HL-60 (cell line): ENCODE measurements at places on chromosomes 1 and 21.
A peak's percentile ranks its signal among the peaks of the same experiment; 100 is the strongest.

GRCh38 chr1:211527888-211528287 is 35.9 kb upstream of the RD3 start:
- no peak for DNase-seq

DNA sequence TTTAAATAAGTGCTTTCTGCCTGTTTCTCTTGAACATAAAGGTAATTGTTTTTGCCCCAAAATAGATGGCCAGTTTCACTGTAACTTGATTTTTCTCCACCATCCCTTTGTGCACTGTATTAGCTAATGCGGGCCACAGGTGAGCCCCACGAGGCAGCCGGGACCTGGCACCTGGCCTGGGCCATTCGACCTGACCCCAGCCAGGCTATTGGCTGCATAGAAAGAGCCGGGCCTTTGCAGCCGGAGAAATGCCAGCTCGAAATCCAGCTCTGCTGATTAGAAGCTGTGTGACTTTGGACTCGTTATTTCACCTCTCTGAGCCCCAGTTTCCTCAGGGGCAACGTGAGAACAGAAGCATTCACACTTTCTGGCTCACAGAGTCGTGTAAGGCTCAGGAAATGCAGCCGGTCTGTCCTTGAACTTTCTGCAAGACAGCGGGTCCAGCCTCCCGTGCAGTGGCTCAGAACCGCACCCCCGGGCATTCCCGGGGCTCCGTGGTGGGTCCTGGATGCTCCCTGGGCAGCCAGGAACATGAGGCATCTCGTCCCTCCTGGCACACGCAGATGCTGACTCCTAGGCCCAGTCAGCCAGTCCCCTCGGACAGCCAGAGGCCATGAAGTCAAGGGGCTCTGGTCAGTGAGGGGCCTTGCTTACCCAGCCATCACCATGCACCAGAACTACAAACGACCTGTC is 37.4 kb upstream of the ACTRT2 start:
- no peak for DNase-seq

DNA sequence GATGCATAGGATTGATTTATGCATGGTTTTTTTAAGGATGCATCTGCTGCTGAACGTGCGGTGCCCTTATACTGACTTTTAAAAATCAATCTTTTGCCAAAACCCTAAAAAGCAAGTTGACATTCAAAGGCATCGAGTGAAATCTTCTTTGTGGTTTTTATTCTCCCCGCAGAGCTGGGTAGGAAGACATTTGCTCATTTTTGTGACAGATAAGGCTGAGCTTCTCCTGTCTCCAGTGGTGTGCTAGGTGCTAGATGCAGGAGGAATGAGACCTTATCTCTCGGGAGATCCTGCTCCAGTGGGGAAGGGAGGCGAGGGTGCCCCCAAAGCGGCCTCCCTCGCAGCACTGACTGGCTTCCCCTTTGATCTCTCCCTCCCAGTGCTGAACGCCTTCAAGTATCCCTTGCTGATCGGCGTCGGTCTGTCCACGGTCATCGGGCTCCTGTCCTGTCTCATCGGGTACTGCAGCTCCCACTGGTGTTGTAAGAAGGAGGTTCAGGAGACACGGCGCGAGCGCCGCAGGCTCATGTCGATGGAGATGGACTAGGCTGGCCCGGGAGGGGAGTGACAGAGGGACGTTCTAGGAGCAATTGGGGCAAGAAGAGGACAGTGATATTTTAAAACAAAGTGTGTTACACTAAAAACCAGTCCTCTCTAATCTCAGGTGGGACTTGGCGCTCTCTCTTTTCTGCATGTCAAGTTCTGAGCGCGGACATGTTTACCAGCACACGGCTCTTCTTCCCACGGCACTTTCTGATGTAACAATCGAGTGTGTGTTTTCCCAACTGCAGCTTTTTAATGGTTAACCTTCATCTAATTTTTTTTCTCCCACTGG is 14.9 kb upstream of the CD101 start:
- no peak for DNase-seq

- DNase-seq: peak; percentile 5
These were observed 126.8 kb upstream of the ZNF644 start for GRCh38 chr1:91148641-91149069.

- DNase-seq: peak; percentile 62
These were observed 1.6 kb upstream of the NPHP4 start for GRCh38 chr1:5993556-5994491.

GRCh38 chr21:43719748-43720538 is 1.0 kb downstream of the PDXK start:
- no peak for DNase-seq
